T-helper 2 cell (primary cell): ENCODE measurements at places on chromosomes 2 and 18.

- DNase-seq: no peak
These were observed 443.0 kb upstream of the RGPD4 start for GRCh38 chr2:107383691-107384090.

DNA sequence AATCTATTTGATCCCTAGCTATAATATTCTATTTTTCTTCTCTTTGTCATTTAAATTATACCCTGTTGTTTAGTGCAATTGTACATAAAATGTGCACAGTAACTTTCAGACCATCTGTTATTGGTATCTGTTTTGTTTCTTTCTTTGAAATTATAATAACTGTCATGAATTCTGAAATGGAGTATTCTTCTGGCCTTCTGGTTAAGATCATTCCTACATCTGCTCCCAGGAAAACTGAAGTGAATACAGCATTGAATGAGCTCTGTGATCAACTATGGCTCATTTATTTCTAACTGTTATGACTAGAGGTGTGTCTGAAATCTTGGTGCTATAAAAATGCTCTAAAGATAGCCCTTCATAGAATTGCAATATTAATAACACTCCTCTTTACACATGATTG lies 788.4 kb upstream of the TMEFF2 start:
- no peak for DNase-seq

- no peak for DNase-seq
These were observed 16.4 kb upstream of the IL1RL1 start for GRCh38 chr2:102294802-102295489.

- no peak for DNase-seq
These were observed 131.7 kb downstream of the NRP2 start for GRCh38 chr2:205814039-205814364.

GRCh38 chr2:188937228-188938220 lies 36.6 kb upstream of the COL3A1 start:
- DNase-seq: no peak
